ENCODE measurements at places on chromosomes 6 and 20.
A peak's percentile ranks its signal among the peaks of the same experiment; 100 is the strongest.

DNA sequence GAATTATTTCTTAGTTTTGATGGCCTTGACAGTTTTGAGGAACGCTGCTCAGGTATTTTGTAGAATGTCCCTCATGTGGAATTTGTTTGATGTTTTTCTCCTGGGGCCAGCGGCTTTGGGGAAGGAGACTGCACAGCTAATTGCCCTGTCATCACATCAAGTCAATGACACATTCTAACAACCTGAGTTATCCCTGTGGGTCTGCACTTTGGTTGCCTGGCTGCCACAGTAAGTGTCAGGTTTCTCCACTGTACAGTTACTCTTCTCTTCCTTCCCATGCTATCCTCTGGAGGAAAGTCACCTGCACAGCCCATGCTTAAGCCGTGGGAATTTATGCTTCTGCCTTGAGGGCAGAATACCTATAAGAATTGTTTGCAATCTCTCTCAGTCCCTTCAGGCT, 1.4 kb upstream of the TREML4 start:
- no peak for DNase-seq

GRCh38 chr20:24995741-24996448, 3.3 kb upstream of the APMAP start:
- DNase-seq = no peak

DNA sequence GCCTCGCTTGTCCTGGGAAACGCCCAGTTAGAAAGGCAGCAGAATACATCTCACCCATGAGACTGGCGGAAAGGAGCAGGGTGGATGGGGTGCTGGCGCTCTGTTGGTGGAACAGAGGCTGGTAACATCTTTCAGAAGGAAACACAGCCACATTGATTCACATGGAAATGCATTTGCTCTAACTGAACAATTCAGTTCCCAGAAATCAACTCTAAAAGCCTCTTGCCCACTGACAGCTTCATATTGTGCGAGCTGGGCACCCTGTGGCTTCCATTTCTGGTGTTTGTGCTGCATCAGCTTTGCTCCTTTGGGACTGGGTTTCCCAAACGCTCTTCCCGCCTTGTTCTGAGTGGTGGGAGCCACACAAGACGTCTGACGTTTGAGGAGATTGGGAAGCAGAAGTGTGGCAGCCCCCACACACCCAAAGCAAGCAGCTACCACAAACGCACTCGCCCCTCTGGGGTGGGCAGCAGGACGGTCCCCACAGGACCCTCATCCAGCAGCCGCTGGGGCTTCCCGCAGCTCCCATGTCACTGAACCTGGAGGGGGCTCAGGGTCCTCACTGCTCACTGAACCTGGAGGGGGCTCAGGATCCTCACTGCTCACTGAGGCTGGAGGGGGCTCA, 229.5 kb downstream of the ERMARD start:
- DNase-seq = no peak

DNA sequence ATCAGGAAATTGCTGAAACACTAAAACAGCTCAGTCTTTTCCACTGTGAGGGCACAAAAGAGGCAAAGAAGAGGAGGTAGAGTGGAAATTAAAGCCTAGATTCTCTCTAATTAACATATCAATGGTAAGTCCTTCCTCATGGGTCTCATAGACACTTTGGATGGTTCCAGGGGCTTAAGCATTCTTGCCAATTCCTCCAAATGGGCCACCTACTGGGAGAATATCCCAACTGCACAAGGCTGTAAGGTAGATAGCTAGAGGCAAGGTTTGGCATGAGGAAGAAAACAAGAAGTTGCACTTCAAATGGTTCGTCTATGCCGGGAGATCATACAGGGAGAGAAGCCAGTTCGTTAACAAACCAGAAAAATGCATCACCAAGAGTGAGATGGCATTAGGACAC, 107.6 kb upstream of the KHDRBS2 start:
- DNase-seq = no peak

DNA sequence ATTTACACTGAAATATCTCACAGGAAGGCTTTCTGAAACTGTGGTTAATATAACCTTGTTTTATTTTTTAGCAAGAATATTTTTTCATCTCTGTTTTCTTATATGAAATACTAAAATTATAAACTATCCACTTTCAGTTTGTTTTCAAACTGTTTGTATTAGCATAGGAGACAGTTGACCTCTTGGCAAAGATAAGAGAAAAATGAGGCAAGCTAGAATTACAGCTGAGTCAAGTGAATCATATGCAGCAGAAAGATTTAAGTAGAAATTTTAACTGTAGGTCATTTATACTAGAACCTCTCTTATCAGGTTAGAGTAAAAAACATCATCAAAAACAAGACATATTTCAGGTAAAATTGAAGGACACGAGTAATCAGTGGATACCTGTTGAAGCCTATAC, 792.6 kb downstream of the PHF3 start:
- DNase-seq = no peak

- peak; percentile 48 for DNase-seq
Observed at GRCh38 chr6:105810105-105810921, 275.8 kb upstream of the PRDM1 start.

DNA sequence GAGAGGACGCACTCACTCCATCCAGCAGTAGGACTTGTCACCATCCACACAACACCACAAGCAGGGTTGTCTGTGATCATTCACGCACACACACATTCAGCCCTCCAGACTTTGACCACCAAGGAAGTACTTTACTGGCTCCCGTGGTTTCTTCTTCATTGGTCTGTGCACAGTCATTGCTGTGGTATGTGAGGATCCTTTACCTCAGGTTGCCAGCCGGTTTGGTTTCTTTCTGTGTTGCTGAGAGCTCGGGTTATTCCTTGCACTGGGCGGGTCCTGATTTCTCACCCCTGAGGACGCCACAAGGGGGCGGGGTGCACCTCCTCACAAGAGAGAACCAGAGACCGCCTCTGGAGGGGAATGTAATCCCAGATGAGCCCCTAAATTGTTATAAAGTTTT, 11.2 kb downstream of the SLC35A1 start:
- DNase-seq = no peak

GRCh38 chr20:3248167-3248992, 9.4 kb upstream of the SLC4A11 start:
- no peak for DNase-seq

DNA sequence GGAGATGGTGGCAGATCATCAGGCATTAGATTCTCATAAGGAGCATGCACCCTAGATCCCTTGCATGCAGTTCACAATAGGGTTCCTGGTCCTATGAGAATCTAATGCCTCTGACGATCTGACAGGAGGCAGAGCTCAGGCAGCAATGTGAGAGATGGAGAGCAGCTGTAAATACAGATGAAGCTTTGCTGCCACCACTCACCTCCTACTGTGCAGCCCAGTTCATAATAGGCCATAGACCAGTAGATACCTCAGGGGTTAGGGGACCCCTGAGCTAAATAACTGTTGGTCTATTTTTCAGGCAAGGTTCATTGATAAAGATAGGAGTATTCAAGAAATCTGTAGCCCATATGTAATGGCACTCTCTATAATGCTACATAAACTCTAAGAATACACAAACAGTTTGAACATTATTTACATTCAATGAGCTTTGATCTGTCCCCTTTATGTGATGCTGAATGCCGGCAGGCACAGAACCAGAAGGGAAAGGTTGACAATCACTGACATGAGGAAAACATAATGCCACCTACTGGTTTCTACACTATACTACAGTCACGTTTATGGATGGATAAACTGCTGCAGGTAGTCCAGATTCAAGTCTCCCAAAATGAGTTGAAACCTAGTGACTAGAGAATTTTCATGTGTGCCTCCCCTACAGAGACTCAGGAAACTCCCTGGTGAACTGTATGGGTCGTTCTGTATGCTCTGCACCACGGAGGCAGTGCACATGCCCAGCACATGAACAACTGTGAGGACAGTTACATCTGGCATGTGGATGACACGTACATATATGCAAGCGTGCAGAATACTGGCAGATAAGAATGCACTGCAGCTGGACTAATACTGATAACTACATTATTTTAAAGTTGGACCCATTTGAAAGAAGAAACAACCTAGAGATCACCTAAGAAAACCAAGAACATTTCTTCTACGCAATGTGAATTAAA, 72.0 kb downstream of the DST start:
- no peak for DNase-seq

DNA sequence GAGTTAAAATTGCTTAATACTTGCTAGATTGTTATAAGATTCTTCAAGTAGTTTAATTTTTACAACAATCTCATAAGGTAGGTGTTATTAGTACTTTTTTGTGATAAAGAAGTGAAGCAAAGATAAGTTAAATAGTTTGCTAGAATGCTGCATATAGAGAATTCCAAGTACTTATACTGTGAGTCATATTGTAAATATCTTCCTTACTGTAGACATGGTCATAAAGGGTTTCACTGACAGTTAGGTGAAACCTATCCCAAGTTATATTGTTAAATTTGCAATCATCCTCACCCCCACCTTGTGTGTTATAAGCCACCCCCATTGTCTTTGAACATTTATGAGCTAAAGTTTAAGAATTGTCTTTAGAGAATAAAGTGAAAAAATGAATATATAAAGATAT, 142.0 kb downstream of the FAM83B start:
- DNase-seq = no peak

- DNase-seq = no peak
Observed at GRCh38 chr6:18513253-18513798, 126.2 kb downstream of the RNF144B start.

DNA sequence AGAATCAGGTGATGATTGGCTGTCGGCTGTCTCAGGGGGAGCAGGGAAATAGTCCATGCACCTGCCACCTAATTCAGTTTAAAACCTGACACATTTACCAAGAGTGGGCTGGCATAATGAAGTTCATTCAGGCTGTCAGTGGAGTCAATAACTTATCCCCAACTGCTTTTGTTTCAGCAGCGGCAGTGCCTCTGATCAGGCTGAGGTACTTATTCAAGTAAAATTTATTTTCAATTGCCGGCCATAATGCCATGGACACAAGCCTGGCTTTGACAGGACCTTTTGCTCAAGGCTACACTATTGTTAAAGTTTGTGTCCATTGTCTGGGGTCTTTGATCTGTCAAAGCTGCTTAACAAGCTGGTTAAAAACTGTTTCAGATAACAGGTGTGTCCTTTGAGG, 20.6 kb downstream of the OLIG3 start:
- DNase-seq = no peak

DNA sequence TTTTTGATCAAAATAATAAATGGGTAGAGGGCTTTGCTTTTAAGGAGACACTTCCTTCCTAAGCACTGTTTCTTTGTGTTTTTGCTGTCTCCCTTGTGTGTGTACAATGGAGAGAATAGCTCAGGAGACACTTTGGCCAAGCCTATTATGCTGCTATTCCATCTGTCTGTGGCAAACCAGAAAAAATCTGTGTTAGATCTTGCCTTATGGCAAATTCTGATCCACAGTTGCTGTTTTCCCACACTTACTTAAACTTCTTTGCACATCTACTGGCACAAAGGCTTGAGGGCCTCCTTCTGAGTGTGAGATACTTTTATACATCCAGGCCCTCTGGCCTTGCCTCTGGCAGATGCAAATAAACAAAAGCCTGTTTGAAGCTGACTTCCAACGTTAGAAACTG, 53.6 kb downstream of the PRDM13 start:
- no peak for DNase-seq

- no peak for DNase-seq
Observed at GRCh38 chr6:35298625-35299140, 1.1 kb downstream of the DEF6 start.

- no peak for DNase-seq
Observed at GRCh38 chr20:16262594-16262993, 310.7 kb downstream of the KIF16B start.

DNA sequence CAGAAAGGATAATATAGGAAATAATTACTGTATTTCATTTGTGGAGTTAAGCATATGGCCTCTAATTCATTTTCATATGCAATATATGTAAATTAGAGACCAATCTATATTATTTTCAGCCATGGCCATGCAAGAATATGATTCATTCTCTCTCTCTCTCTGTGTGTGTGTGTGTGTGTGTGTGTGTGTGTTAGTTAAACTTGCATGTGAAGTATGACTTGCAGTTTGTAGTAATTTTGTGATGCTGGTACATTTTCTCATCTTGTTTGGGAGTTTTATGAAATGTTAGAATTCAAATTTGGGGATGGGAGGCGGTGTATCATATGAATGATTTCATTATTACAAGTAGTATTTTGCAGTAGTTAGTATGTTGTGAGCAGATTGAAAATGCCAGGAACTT, 74.8 kb downstream of the JARID2 start:
- no peak for DNase-seq

DNA sequence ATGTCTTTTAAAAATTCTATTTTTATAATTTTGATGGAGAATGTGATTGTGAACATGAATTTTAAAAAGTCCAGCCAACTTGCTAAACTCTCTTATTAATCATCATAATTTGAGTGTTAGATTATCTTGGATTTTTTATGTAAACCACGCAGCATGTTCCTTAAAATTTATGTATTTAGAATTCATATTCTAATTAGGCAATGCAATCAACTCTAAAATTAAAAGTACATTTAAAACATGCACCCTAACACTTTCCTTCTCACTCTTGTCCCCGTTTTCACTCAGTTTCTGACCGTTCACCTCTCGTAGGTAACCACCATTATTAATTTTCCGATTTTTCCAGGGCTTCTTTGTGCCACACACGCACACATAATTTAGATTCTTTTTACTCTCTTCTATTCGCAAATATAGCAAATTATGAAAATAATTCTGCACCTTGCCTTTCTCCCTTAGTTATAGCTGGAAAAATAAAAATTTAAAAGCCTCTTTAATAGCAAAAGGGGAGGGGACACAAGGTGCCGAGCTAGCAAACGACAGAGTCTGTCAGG, 329 bp upstream of the ZKSCAN3 start:
- DNase-seq = no peak

DNA sequence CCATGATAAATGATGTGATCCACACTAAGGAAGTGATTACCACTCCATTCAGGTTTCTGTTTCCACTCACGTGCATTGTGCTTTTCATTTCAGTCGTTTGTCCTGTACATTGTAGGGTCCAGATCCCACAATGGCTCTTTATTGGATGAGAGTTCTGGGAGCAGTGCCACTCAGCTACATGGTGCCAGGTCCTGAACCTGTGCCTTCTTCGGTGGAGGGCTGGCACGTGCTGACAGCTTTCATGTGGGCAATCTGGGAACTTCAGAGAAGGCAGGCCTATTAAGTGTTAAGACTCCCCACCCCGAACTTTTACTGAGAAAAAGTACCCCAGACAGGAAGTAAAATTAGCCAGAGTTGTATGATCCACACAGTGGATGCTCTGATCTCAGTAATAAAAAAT, 255.0 kb downstream of the ESR1 start:
- no peak for DNase-seq

DNA sequence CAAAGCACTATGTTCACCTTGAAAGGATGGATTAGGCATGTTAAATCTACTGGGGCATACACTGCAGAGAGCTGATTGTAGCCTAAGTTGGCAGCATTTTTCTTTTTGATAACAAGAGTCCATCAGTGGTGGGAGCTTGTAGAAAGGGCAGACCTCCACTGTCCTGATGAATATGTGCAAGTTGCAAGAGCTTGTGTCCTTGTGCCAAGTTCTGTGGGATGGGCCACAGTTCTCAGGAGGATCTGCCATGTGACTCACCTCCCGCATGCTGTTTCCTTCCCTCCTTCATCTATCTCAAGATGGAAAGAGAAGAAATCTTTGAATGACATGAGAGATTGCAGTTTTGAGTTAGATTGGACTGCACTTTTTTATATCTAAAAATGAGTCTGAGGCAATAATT, 58.3 kb upstream of the GGTLC1 start:
- DNase-seq = no peak

GRCh38 chr20:18973529-18974173, 160.1 kb downstream of the SCP2D1 start:
- no peak for DNase-seq
